NCI-H1048 (cell line): ENCODE measurements at places on chromosomes 5 and 9.

DNA sequence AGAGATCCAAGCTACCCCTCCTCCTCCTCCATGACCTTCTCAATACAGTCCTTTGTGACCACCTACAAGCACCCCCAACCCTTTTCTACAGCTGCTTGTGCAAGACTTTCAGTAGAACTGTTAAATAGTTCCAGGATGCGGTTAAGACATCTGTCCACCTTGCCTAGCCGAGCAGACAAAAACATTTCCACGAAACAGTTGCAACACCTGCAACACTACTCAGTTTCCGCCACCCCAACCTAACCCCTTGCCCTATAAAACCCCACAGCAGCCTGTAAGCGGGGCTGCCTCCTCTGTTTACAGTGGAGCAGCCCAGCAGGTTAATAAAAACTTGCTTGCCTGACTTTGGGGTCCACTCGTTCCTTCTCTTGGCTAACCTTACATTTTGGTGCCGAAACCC is 1803.5 kb upstream of the CDH6 start:
- no peak for DNase-seq

GRCh38 chr9:70012569-70012968 is 31.1 kb upstream of the MAMDC2 start:
- DNase-seq: no peak

- DNase-seq: no peak
Measured at GRCh38 chr9:106708475-106709146, 154.4 kb upstream of the ZNF462 start.

GRCh38 chr5:133398646-133399101 is 213.7 kb downstream of the FSTL4 start:
- no peak for DNase-seq

- no peak for DNase-seq
Measured at GRCh38 chr5:178751286-178751685, 20.8 kb upstream of the ZNF354A start.
